CD8-positive, alpha-beta memory T cell (primary cell): ENCODE measurements at places on chromosomes 12 and 14. TPM values are rescaled to one million over a fixed set of nuclear protein-coding genes. Genes with fewer than 3 reads are reported as not detected.

- no peak for DNase-seq
- no peaks in the 10 kb centered on the region for H3K27me3 ChIP-seq
- peaks cover 60% of the 10 kb centered on the region for H3K4me1 ChIP-seq
- H3K4me3 ChIP-seq = peak overlapping the region; percentile 96
These were observed 1.0 kb downstream of the NACA start for GRCh38 chr12:56723889-56724700.

TMED8 gene
- total RNA-seq = 22.2 TPM

DNA sequence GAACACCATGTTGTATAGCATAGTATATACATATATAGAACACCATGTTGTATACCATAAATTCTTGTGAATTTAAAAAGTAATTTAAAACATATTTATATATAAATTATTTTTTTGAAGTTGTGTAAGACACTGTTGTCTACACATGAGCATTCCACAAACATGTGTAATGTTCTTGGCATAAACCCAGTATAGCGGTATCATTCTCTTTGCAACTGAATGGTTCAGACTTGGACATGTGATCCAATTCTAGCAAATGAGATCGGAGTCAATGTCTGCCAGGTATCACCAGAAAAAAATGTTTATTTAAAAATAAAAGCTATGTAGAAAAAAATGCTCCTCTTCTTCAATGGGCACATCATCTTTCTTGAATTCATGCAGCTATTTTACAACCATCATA, 33.9 kb downstream of the CEP290 start:
- DNase-seq = no peak
- H3K27ac ChIP-seq = no peak overlapping the region
- H3K4me1 ChIP-seq = no peaks in the 10 kb centered on the region
- H3K27me3 ChIP-seq = no peaks in the 10 kb centered on the region
- H3K36me3 ChIP-seq = peaks cover 12% of the 10 kb centered on the region
- H3K4me3 ChIP-seq = no peak overlapping the region

DNA sequence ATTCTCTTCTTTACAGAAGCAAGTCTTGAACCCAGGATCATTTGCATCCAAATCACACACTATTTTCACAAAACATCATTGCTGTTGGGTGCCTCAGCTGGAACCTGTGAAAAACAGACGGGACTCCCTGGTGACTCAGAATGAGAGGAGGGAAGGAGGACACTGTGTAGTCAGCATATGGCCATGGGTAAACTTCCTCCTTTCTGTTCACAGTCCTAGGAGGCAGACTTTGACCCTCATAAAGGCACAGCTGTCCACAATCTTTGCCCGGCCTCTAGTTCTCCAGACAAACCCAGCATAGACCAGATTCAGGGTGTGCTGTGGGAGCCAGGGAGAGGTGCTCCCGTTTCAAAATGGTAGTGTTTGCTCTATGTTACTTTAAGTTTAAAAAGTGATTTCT, 62.0 kb downstream of the DYRK2 start:
- no peaks in the 10 kb centered on the region for H3K36me3 ChIP-seq
- H3K27me3 ChIP-seq = no peaks in the 10 kb centered on the region
- no peak overlapping the region for H3K4me3 ChIP-seq
- no peaks in the 10 kb centered on the region for H3K4me1 ChIP-seq
- no peak overlapping the region for H3K27ac ChIP-seq

- peaks cover 31% of the 10 kb centered on the region for H3K4me1 ChIP-seq
- H3K36me3 ChIP-seq = no peaks in the 10 kb centered on the region
- H3K4me3 ChIP-seq = no peak overlapping the region
- DNase-seq = no peak
These were observed 915.8 kb downstream of the VRK1 start for GRCh38 chr14:97713023-97713422.

DNA sequence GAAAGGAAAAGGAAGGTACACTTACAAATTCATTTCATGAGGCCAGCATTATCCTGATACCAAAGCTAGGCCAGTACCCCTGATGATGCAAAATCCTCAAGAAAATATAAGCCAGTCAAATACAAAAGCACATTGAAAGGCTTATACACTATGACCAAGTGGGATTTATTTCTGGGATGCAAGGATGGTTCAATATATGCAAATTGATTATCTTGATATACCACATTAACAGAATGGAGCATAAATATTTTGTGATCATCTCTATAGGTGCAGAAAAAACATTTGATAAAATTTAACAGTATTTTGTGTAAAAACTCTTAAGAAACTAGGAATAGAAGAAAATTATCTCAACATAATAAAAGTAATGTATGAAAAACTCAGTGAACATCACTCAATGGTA, 97.0 kb upstream of the BCAT1 start:
- H3K4me3 ChIP-seq = no peak overlapping the region
- no peak overlapping the region for H3K27ac ChIP-seq
- H3K36me3 ChIP-seq = no peaks in the 10 kb centered on the region
- DNase-seq = no peak

FAM222A gene
- 2.0 TPM for total RNA-seq

CTSG gene
- total RNA-seq = not detected

- DNase-seq = no peak
- no peaks in the 10 kb centered on the region for H3K36me3 ChIP-seq
- no peaks in the 10 kb centered on the region for H3K27me3 ChIP-seq
- H3K4me1 ChIP-seq = no peaks in the 10 kb centered on the region
These were observed 352.0 kb downstream of the FLRT2 start for GRCh38 chr14:85881935-85882334.

CARMIL3 gene
- total RNA-seq = 1.5 TPM

DNA sequence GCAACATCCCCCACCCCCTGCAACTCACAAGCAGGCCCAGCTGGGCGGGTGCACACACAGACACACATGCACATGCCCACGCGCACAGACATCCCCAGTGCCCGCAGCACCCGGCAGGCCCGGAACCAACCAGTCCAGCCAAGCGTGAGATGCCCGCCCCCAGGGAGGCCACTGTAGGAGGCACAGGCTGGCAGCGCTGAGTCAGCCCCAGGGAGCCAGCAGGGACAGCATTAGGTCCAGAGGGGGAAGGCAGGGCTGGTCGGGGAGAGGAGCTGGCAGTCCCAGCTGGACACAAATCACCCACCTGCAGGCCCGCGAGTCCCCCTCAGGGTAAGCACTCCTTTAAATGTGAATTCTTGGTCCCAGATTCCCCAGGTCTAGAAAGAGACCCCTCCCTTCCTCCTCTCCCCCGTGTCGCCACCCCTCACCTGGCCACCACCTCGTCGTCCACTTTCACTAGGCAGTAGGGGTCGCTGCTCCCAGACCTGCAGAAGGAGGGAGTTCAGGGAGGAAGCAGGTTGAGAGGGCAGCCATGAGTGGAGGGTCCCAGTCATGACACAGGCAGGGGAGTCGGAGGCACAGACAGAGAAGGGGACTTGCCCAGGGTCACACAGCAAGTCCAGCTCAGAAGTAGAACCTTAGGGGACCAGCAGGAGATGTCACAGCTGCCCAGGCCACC, 5.0 kb downstream of the RASAL1 start:
- DNase-seq = no peak
- no peaks in the 10 kb centered on the region for H3K36me3 ChIP-seq
- H3K4me3 ChIP-seq = no peak overlapping the region
- peaks cover 6% of the 10 kb centered on the region for H3K4me1 ChIP-seq

DNA sequence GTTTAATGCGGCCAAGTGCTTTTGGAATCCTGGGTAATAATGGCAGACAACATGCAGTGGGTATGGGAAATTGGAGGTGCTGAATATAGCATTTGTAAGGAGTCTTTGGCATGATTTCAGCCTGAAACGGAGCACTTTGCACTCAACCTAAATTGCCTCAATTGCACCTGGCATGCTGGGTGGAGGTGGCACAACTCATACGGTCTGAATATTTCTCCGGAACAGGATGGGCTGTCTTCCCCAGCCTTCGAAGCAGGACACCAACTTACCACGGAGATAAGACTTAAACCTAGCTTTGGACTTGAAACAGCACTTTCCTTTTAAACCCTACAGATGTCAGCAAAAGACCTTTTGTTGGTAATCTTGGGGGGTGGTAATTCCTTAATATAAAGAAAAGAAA, 153.7 kb upstream of the SRRM4 start:
- H3K4me1 ChIP-seq = no peaks in the 10 kb centered on the region
- no peak overlapping the region for H3K4me3 ChIP-seq
- no peak overlapping the region for H3K27ac ChIP-seq

- peaks cover 45% of the 10 kb centered on the region for H3K36me3 ChIP-seq
- H3K27me3 ChIP-seq = no peaks in the 10 kb centered on the region
- no peak overlapping the region for H3K27ac ChIP-seq
- no peak for DNase-seq
- H3K4me1 ChIP-seq = peaks cover 93% of the 10 kb centered on the region
These were observed 73.5 kb downstream of the PPP2R5C start for GRCh38 chr14:101834800-101835547.
